ENCODE measurements at places on chromosomes 12 and 14. TPM values are rescaled to one million over a fixed set of nuclear protein-coding genes. Genes with fewer than 3 reads are reported as not detected.

GRCh38 chr12:56838621-56839488 is 75.7 kb downstream of the HSD17B6 start:
- no peak for DNase-seq

- no peak for DNase-seq
Observed at GRCh38 chr12:43964961-43965360, 129.1 kb downstream of the TMEM117 start.

- no peak for DNase-seq
Observed at GRCh38 chr14:53541411-53541810, 388.3 kb upstream of the DDHD1 start.

- no peak for DNase-seq
Observed at GRCh38 chr12:7169951-7170350, 19.5 kb upstream of the PEX5 start.

GRCh38 chr12:96234591-96235483 is 40.7 kb downstream of the ELK3 start:
- no peak for DNase-seq

DNA sequence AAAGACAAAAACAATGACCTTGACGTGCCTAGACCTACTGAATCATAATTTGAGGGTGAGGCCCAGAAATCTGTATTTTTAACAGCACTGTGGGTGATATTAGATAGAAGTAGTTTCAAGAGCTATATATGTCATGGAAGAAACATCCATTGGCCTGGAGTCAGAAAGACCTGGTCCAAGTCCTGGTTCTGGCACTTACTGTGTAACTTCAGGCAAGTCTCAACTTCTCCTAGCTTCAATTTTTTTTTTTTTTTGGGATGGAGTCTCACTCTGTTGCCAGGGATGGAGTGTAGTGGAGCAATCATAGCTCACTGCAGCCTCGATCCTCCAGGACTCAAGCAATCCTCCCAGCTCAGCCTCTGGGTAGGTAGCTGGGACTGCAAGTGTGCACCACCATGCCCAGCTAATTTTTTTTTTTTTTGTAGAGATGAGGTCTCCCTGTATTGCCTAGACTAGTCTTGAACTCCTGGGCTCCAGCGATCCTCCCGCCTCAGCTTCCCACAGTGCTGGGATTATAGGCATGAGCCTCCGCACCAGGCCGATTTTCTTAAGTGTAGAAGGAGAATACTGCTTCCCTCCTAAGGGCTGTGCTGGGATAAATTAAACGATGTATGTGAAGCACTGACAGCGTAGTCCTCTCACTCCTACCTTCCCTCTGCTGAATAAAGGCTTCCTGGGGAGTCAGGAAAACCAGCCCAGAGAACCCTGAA is 14.3 kb upstream of the GPX2 start:
- DNase-seq = no peak

GRCh38 chr12:108193917-108194316 is 64.8 kb downstream of the WSCD2 start:
- DNase-seq = no peak

DNA sequence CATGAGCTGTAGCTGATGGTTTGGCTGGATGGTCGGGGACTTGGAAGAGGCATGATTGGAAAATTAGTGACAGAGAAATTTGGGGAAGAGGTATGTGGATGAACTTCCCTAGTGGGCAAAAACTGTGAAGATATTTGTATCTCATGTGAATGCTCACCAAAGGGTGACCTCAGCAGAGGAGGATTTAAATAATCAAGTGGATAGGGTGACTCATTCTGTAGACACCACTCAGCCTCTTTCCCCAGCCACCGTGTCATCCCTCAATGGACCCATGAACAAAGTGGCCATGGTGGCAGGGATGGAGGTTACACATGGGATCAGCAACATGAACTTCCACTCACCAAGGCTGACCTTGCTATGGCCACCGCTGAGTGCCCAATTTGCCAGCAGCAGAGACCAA is 60.8 kb upstream of the KRAS start:
- DNase-seq = no peak

GRCh38 chr14:31229638-31230572 is 22.3 kb upstream of the HECTD1 start:
- no peak for DNase-seq

DNA sequence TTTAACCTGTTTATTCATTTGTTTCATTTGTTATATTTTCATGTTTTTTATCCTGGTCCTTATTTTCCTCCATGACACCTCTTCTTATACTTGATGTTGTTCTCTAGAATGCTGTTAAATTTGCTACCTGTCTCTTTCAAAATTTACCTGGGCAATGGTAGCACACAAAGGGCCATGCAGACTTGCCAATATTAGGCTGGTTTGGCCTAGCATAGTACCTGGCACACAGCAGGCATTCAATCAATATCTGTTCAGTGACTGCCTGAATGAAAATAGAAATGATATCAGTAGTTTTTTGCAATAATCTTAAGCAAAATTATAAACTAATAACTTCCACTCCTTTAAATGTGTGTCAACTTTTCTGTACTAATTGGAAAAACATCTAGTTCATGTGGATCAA is 325.1 kb downstream of the APAF1 start:
- no peak for DNase-seq

- DNase-seq = no peak
Observed at GRCh38 chr14:63972323-63972932, 119.6 kb downstream of the SYNE2 start.

- no peak for DNase-seq
Observed at GRCh38 chr12:91914701-91915100, 230.9 kb downstream of the BTG1 start.

GRCh38 chr12:28172434-28173030 is 17.7 kb upstream of the CCDC91 start:
- no peak for DNase-seq

GRCh38 chr12:120283318-120283717 is 8.4 kb downstream of the RNU4-2 start:
- DNase-seq = no peak

- no peak for DNase-seq
Observed at GRCh38 chr12:79763766-79764452, 73.1 kb upstream of the PAWR start.

DNA sequence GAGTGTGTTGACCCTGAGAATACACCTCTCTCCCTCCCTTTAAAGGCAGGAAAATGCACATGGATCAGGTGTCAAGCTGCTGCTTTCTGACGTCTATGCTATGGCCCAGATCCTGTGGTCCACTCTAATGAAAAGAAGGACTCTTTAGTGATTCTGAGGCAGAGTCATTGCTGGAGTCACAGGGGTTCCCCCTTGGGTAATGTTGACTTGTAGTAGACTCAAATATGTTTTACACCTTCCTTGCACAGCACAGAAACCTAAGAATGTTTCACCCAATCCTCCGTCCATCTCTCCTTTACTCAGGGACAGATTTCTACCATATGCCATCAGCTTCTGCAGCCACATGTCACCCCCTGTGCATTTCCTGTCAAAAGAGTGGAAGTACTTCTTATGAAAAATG is 525.4 kb downstream of the TMEM121 start:
- DNase-seq = no peak

DNA sequence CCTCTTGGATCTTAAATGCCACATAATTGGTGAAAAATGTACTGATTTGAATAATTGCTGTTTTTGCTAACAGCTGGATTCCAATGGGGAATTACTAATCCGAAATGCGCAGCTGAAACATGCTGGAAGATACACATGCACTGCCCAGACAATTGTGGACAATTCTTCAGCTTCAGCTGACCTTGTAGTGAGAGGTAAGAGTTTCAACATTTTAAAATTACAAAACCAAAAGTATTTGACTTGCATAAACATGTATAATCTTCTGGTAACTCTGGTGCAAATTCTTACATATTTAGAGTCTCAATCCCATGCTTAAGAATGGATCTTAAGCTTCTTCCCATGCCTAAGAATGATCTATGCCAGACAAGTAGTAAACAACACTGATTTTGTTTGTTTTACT is 229.1 kb upstream of the PDZRN4 start:
- DNase-seq = no peak

Gene TMEM132C
- total RNA-seq = not detected

Measured in CD4-positive, alpha-beta T cell (primary cell).